ENCODE measurements at places on chromosomes 2 and 18.

- no peak for DNase-seq
These were observed 1443.0 kb downstream of the LRP1B start for GRCh38 chr2:140687825-140688224.

- DNase-seq: no peak
These were observed 339.7 kb downstream of the TNS1 start for GRCh38 chr2:217662984-217663602.

DNA sequence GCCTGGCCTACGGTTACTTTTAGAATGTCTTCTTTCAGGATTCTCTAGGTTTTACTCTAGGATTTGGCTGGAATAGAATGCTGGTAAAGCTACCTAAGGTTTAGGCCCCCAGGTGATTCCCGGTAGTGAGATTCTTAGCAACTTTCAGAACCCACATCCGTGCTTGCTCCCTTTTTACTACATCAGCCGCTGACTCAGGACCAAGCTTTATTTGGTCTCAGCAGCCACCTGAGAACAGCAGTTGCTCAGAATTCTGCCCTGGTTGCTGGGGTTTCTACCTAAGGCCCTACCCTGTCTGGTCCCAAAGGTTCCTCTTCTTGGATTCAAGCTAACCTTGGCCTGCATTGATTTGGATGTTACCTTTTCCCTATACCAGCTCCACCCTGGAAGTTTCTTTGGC, 36.1 kb upstream of the NDUFV2 start:
- DNase-seq: no peak

- DNase-seq: no peak
These were observed 30.8 kb upstream of the LRRTM4 start for GRCh38 chr2:77552956-77553355.

DNA sequence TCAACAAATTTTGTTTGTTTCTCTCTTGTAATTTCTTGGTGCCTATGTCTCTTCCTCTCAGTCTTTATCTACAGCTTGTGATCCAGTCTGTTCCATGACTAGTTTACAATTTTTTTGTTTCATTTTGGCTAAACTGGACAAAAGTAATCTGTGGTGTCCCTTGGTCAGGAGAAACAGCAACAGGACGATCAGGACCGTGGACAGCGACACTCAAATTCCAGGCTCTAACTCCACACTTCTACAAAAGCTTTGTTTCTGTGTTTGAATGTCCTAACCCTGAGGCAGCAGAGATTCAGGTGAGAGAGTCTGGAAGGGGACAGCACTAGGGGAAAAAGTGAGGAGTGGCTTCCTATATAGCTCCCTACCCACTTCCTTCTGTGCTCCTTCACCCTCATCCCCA, 593.3 kb upstream of the FANCL start:
- no peak for DNase-seq

GRCh38 chr2:217291259-217291658, 431.4 kb upstream of the TNP1 start:
- DNase-seq: no peak

GRCh38 chr2:24576617-24577016, 85.6 kb downstream of the NCOA1 start:
- no peak for DNase-seq

DNA sequence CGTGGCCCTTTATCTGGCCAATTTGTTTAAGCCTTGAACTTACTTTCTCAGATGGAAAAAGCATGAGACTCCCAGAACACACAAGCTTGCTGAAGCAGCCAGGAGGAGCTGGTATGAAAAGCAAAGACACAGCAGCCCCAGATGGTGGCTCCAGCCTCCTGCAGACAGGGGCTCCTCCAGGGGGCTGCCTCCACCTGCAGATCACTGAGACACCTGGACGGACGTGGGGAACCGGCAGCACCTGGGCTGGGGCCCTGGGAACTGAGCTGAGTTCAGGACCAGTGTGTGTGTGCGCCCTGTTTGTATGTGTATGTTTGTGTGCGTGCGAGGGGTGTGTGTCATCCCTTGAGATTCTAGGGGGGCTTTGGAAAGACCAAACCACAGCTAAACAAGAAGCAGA, 8.6 kb downstream of the CYS1 start:
- DNase-seq: no peak

DNA sequence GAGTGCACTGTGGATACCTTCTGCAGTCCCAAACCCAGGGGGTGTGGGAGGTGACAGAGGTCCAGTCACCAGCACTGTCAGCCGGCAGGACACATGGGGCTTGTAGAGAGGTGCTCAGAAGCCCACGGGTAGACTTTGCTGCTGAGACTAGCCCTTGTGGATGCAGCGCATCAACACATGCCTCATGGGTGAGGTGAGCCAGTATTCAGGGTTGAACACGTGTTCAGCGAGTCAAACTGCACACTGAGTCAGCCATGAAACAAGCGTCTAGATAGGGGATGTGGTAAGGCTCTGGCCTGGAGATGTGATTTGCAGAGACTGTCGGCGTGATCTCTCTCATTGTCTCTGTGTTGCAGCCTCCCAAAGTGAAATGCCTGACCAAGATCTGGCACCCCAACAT, 35.8 kb upstream of the SCLY start:
- DNase-seq: peak; percentile 16

GRCh38 chr18:22946217-22946616, 13.1 kb downstream of the RBBP8 start:
- no peak for DNase-seq

GRCh38 chr2:53767405-53768241, at the start of gene CHAC2:
Gene CHAC2 (plus strand): TSS chr2:53767804. CDS start chr2:53767887, 83 bp downstream.
- peak; percentile 68 for DNase-seq
